ENCODE measurements at places on chromosomes 11 and 22.

DNA sequence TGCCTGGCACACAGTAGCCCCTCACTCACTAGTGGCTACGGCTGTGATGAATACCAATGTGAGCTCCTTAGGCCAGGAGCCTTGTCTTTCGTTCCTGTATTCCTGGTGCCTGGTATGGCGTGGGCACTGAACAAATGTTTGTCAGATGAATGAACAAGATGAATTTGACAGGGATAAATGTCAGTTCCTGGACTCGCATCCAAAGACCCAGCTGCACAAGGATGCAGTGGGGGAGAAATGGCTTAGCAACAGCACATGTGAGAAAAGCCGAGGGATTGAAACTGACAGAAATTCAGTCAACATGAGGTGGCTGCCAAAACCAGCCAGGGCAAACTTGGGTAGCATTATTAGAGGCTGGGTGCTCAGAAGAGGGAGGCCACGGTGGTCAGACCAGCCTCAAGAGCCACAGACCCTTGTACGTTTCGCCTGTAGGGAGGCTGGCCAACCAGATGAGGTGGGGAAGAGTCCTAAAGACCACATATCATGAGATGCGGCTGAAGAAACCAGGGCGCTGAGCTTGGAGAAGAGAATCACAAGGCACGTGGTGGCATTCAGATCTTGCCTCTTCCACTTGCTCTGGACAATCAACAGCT is 7.7 kb upstream of the SLC22A8 start:
- DNase-seq: no peak

DNA sequence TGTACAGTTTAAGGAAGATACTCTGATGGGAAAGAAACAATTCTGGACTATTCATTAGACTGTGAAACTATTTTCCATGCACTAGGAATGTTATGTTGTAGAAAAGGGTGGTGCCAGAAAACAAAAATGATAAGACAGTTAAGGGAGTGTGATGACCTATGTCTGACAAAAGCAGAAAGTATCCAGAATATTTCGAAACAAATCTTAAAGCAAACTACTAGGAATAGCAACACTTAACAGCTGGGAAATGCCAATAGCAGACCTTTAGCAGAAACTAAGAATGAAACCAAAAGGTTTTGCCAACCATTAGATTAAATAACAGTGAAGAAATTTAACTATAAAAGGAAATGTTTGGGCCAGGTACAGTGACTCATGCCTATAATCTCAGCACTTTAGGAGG is 3.3 kb upstream of the ARHGAP20 start:
- DNase-seq: no peak

- DNase-seq: no peak
These were observed 2.9 kb upstream of the TBX10 start for GRCh38 chr11:67642173-67643120.

GRCh38 chr22:32323513-32324164 is 34.0 kb upstream of the RFPL3 start:
- DNase-seq: no peak

DNA sequence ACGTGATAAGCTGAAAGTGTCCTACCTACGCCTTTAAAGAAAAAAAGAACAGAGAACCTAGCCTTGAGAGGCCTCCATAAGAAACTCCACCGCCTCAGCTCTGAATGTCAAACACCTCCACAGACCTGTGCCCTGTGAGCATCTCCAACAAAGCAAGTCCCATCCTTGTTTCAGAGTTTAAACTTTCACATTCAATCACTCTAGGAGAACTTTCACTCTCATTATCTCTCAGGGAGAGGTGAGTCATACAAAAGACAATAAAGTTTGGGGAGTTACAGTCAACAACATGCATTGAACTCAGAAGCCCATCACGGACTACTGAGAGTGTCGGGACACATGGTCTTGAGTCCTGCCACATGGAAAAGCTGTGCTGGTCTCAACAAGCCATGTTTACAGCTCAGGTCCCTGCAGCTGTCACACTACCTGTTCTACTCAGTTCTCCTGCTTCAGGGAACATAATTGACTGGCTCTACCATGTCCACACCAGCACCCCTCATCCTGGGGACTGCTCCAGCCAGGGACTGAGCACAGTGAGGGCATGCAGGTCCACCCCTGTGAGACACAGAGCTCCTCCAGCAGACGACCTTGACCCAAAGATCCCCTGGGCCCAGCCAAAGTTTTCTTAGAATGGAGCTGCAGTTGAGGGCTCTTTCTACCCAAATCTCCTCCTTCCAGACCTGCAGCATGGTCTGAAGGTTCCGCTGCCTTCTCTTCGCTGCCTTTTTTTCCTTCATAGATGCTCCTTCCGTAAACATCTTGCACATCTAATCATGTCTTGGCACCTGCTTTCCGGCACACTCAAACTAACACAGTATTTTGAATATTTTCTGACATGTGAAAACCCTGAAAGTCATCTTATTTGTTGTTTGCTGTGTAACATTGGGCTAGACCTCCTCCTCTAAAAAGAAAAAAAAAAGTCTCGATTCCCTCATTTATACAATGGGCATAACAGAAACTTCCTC is 114.9 kb downstream of the ETS1 start:
- DNase-seq: peak; percentile 66

GRCh38 chr11:74035264-74035663 is 26.4 kb upstream of the UCP3 start:
- DNase-seq: no peak

GRCh38 chr11:108302121-108302785 is 79.4 kb downstream of the ATM start:
- DNase-seq: no peak

DNA sequence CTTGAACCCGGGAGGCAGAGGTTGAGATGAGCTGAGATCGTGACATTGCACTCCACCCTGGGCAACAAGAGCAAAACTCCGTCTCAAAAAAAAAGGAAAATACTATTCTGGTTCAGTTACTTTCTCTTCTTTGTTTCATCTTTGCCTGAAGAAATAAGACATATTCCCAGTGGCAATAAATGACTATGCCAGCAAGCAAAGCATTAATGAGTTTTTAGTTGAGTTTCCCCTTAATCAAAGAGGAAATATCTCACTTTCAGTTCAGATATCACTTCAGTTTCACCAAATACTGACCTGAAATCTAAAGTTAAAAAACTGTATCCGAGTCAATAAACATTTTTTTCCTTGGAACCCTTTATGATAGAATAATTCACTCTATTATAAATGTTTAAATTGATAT is 10.4 kb downstream of the PISD start:
- no peak for DNase-seq

DNA sequence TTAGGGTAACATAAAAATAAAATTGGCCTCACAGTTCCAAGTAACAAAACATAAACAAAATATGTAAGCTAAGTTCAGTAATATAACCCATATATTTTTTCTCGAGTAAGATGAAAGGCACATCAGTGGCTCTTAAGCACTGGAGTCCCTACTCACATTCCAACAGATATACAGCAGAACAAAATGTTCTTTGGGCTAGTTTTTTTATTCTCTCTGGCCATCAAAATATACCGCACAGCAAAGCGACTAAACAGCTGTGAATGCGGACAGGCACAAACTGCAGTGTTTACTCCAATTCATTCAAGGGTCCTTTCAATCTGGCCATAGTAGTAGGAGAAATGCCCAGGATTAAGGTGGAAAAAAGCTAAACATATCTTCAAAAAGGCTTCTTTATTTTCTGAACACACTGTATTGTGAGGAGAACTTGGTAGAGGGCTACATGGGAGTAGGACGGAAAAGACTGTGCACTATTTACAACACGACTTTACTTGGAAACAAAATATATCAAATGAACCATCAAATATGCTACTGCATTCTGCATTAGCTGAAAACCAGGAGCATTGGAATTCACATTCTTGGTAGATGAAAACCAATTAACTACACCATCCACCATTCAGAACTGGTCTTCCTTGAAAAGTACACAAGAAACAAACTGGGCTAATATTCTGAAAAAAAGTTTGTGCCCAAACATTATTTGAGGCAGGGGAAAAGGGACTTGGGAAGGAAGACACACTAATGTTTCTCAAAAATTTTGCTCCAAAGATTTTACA is 4.4 kb downstream of the CDON start:
- DNase-seq: no peak

DNA sequence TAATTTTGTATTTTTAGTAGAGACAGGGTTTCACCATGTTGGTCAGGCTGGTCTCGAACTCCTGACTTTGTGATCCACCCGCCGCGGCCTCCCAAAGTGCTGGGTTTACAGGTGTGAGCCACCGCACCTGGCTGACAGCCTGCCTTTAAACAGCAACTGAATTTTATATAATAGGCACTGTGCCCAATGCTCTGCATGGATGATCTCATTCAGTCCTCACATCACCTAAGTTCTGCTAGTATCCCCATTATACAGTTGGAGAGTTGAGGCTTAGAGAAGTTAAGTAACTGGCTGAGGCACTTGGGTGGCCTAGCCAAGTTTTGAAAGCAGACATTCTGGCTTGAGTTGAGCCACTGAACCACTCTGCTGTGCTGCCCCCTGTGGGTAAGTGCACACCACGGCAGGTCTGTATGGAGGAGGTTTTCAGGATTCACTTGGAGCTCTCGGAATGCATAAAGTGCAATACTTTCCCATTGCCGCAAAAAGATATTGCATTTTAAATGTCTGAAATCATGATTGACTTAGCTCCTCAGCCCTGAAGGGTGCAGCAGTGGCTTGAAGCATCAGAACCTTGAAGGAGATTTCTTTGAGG is 112.4 kb downstream of the LDLRAD3 start:
- no peak for DNase-seq

DNA sequence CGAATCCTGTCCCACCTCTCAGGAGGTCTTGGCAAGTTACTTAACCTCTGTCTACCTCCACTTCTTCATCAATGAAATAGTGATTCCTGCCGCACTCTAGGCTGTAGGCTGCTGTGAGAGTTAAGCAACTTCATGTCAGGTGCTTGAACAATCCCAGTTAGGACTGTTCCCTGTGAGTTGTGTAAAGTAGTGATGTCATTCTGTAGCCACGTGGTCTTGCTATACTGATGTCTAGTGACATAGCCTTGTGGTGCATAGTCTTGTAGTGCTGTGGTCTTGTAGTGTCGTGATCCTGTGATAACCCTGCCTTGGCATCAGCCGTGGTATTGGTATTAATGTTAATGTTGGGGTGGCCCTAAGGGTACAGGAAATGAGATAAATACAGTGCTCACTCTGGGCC is 30.3 kb upstream of the PRR5 start:
- peak; percentile 43 for DNase-seq

DNA sequence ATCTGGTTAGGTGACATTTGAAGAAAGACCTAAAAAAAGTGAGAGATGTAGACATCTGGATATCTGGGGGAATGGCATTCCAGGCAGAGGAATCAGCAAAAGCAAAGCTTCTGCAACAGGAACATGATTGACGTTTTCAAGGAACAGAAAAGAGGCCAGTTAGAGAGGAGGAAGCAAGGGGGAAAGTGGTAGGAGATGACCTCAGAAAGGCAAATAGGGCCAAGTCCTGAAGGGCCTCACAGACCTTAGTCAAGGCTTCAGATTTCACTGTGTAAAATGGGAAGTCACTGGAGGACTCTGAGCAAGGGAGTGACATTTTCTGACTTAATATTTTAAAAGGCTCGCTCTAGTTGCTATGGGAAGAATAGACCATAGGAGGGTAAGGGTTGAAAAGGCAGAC is 9.7 kb downstream of the DEUP1 start:
- no peak for DNase-seq

GRCh38 chr11:1295591-1295990 is 13.8 kb downstream of the TOLLIP start:
- DNase-seq: no peak

- no peak for DNase-seq
These were observed 22.6 kb downstream of the ETS1 start for GRCh38 chr11:128564642-128565245.

DNA sequence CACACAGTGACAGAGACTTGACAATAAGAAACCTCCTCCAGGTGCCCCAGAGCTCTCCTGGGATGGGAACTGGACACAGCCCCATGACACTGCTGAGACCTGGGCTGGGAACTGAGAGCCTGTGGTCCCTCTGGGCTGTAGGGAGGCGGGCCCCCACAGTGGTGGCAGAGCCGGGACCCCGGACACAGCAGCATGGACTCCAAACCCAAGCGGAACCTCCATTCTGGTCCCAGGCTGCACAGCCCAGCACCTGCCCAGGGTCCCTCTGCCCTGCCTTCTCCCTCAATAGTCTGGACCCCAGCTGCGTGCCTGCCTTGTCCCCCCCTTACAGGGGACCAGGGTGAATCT is 8.4 kb upstream of the APOBEC3H start:
- DNase-seq: no peak

GRCh38 chr11:69484427-69485259 is 3.2 kb downstream of the LINC01488 start:
- no peak for DNase-seq

- DNase-seq: no peak
These were observed 70.2 kb upstream of the LMO1 start for GRCh38 chr11:8333811-8334401.

DNA sequence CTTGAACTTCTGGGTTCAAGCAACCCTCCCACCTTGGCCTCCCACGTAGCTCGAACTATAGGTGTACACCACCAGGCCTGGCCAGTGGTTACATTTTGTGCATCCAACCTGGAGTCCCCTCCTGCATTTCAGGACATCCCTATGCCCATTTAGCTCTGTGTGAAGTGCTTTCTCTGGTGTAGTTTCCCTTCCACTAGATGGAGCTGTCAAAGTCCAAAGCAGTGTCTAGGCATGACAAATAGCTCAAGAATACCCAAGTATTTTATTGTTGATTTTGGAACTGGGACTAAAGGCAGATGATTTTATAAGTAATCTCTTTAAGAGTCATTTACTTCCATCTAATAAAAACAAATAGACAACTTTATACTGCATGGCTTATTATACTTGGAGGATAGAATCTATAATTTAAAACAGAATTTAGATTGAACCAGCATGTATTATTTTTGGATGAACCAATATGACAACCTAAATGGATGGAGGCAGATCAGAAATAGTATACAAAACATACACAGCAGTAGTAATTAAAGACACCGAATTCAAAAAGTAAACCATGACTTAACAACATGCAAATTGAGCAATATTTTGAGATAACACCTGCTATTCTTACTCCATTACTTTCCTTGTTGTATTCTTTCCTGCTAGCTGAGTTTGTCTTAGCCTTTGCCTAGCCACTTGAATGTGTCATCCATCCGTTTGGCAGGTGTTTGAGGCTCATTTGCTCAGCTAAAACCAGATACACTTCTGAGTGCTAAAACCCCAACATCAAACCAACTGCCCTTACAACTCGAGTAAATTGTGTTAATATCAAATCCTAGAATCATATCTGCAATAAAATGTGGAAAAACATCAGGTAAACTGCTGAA is 37.7 kb downstream of the EIF4ENIF1 start:
- DNase-seq: peak; percentile 48

Measured in CD4-positive, alpha-beta T cell treated with Interleukin-21 for 1 hour (primary cell).